ENCODE measurements at places on chromosomes 3 and 15. TPM values are rescaled to one million over a fixed set of nuclear protein-coding genes. Genes with fewer than 3 reads are reported as not detected.
A peak's percentile ranks its signal among the peaks of the same experiment; 100 is the strongest.

DNA sequence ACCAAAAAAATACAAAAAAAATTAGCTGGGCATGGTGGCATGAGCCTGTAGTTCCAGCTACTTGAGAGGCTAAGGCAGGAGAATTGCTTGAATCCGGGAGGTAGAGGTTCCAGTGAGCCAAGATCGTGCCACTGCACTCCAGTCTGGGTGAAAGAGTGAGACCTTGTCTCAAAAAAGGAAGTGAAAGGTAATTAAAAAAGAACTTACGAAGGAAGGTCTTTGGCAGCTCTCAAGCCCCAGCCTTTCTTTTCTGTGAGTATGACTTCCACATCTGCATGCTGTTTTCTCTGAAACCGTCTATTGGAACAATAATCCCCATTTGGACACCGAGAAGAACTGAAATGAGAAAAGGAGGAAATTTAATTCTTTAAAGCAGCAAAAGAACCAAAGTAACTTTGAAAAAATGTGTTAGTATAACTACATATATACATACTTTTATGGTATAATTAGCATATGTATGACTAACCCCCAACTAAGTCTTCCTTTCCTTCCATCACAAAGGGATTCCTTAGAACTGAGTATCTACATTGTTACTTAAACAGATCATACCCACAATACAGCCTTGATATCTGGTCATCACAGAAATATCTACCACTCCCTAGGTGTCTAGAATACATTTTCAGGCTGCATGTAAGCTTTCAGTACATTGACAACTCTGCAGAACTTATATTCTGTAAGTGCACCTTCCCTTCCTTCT lies 50.1 kb downstream of the SETD2 start:
- DNase-seq: no peak

The TF gene
- 0.52 TPM for total RNA-seq

DNA sequence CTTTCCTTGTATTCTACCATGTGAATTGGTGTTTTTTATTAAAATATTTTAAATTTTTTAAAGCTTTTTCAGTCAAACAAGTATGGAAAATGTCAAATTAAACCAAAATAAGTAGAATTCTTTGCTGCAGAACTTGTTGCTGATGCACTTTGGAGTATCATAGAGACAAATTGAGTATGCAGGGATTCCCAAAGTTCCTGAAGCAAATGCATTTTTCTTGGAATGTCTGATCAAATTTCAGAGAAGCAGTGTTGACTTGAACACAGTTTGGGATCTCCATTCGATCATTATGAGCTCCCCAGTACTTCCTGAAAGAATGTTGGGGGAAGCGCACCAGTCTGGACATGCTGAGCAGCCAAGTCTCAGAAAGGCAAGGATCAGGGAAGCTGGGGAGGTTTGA lies 517.8 kb upstream of the CFAP20DC start:
- no peak for DNase-seq

- DNase-seq: no peak
Observed at GRCh38 chr3:4551051-4551711, 58.0 kb downstream of the ITPR1 start.

DNA sequence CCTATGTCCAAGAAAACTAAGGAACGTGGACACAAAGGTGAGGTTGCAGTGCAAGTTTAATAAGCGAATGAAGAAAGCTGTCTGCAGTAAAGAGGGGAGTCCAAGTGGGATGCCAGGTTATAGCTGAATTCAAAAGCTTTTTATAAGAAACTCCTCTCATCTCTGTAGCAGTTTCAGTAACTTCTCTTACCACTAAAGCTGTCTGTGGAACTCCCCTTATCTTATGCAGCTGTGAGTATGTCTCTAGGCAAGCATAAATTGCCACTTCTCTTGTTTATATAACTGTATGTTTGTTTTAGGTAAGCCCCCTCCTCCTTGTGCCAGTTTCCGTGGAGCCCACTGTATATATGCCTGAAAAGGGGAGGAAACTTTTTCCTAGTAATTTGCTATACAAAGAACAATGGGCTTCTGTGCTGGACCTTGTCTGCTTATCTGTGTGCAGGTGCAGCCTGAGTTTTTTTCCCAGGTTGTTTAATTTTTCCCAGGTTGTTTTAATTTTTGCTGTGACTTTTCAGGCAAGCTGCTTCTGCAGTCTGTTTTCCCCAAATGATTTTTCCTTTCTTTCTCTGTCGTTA lies 875.1 kb upstream of the EPHA6 start:
- DNase-seq: no peak

The SPINK8 gene
- not detected for total RNA-seq

- DNase-seq: peak; percentile 43
Observed at GRCh38 chr3:149366941-149367840, 10.3 kb downstream of the TM4SF1 start.

GRCh38 chr3:56829533-56829932 lies 27.8 kb upstream of the ARHGEF3 start:
- DNase-seq: no peak

DNA sequence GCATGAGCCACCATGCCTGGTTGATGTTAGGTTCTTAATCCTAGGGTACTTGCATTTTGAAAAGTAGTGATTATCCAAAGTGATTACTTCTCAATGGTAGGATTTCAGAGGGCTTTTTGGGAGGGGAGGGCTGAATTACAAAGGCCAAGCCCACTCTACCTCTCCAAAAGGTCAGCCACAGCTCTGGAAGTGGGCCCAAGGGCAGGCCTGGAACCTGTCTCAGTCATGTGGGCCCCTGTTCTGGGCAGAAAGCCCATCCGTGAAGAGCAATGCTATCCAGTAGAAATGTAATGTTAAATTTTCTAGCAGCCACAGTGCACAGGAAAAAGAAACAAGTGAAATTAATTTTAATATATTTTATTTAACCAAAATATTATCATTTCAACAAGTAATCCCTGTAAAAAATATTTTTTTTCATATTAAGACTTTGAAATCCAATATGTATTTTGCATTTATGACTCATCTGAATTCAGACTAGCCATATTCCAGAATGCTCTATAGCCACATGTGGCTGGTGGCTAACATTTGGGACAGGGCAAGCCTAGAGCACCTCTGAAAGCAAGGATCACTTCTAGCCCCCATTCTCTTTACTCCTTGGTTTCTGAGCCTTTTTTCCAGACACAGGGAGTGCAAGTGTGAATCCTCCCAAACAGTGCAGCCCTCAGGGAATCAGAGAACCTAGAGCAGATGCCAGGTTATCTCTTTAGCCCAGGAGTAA lies 16.8 kb downstream of the RFT1 start:
- no peak for DNase-seq

The RARRES1 gene
- total RNA-seq: not detected

The SNRK gene
- total RNA-seq: 21.1 TPM

GRCh38 chr3:11558918-11559815 lies 84.5 kb downstream of the VGLL4 start:
- no peak for DNase-seq

GRCh38 chr15:53218666-53219580 lies 428.8 kb upstream of the ONECUT1 start:
- DNase-seq: no peak

DNA sequence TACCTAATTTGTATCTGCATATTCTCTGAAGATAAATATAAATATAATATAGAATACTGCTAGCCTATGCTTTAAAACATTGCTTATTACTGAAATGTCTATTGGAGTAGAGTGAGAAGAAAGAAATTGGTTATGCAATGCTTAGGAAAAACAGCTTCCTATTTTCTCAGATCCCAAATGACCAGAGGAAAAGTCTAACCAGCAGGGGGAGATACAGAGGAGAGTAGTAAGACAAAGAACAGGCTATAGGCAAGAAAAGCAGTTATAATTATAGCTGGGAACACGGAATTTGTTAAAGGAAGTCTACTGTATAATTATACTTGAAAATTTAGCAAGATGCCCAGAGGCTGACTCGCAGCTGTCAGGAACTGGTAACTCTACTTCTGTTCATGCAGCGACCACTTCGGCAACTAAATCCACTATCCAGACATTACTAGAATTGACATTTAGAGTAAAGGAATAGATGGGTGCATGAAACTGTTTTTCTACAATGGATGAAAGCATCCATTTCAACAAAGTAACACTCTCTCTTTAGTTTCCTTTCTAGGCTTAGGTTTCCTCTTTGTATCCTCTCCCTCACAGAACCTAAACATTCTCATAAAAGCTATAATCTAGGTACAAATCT lies 97.2 kb downstream of the TBC1D5 start:
- DNase-seq: no peak

The TBL1XR1 gene
- 162 TPM for total RNA-seq

DNA sequence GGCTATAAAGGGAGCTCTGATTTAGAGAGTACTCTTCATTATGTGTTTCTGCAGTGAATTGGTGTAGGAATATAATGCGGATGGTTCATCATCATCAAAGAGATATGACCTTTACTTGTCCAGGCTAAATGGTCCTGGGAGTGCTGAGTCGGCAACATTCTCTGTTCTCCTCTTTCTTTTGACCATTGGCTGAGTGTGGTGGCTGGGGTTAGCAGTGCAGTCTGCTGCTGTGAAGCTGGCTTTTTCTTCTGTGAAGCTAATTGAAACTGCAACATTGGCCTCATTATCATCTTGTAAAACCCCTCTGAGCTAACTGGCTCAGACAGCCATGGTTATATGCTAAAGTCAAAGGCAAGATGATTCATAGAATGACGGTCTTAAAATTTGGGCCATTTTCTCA lies 83.8 kb downstream of the THRB start:
- no peak for DNase-seq

GRCh38 chr3:97698691-97699090 lies 65.9 kb upstream of the ARL6 start:
- no peak for DNase-seq

The FAM81A gene
- total RNA-seq: 0.79 TPM

All from activated naive CD4-positive, alpha-beta T cell treated with anti-CD3 and anti-CD28 coated beads for 36 hours (primary cell).